Colonic mucosa (tissue), 4 donors: ENCODE measurements at places on chromosomes 1 and 21.

GRCh38 chr21:22711636-22712035, 1713.4 kb downstream of the NCAM2 start:
- no peak for DNase-seq

DNA sequence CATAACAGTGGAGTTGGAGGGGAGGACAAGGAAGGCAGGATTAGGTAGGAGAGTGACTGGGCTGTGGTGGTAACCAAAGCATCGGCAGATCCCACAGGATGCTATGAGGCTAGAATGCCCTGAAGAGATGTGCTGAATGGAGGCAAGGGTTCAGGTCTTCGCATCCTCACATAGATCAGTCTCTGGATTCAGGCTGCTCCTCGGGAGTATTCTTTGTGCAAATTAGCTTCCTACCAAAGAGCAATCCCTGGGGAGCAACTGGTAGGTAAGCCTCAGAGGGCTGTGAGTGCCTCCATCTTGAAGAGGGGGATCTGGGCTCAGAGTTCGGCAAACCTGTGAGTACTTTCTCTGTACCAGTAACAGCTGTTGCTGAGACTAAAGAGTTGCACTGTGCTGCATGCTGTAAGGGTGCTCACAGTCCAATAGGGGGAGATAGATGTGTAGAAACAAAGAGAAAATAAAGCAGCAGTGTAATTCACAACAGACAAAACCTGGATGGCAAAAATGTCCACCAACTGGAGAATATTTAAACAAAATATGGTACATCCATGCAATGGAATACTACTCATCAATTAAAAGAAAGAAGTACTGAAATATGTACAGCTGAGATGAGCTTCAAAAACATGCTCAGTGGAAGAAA, 322.4 kb upstream of the DEPDC1 start:
- no peak for DNase-seq

DNA sequence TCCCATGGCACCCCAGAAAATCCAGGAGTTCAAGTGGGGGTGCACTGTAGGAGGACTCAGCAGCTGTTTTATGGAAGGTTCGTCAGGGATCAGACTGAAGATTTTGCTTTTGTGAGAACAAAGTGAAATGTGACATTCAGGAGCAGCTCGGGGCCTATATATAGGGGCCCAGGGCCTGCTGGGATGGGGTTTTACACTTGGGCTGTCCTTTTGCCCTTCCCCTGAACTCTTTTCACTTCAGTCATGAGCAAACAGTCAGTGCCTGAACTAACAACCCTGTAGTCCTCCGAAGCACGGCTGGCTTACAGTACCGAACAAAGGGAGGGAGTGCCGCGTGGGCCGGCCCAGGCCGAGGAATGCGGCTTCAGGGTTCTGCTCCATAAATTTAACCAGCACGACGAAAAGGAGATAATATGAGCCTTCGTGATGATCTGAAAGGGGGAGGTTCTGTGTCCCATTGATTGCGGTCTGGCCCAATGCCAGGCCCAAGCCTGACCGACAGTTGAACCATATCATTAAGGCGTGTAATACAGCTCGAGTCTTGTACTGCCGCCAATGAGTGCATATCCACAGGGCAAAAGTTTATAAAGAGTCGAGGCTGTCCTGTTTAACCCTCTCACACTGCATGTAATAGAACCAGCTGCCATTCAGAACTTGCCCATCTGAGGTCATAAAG, 139.9 kb downstream of the DHRS3 start:
- DNase-seq = peak; percentile 93

GRCh38 chr1:62180639-62181038, 14.0 kb upstream of the L1TD1 start:
- peak; percentile 63 for DNase-seq

DNA sequence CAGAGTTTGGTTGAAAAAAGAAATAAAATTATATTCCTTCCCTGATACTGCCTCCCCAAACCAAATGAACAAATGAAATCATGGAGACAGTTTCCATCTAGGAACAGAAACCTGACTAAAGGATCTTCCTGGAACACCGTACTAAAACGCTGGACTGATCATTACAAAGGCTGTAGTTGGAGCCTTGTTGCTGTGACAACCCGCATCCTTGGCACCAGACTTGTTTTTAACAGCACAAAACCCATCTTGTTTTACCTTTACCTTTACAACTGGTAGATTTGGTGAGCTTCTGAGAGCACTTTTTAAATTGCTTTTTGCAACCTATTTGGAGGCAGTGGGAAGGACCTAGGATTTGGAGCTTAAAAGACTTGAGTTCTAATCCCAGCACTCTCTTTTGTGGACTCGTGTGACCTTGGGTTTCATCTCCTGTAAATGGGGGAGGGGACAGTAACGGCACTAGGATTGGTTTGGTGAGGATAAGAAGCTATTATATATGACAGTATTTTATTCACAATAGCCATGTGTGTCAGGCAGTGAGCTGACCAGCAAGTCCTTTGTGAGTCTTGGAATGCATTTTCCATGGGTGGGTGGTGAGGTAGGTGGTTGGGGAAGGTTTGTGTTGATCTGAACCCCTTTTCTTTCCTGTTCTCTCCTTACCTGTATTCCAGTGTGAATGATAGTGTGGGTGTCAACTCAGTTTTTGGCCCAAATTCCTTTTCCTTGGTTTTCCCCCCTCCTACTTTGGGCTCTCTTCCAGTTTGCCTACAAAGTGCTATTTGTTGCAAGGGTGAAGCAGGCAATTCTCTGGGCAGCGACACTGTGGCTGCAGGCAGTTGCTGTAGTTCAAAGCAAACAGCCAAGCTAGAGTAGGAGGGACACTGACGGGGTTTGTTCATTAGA, 12.6 kb downstream of the LRRC8D start:
- DNase-seq = no peak

DNA sequence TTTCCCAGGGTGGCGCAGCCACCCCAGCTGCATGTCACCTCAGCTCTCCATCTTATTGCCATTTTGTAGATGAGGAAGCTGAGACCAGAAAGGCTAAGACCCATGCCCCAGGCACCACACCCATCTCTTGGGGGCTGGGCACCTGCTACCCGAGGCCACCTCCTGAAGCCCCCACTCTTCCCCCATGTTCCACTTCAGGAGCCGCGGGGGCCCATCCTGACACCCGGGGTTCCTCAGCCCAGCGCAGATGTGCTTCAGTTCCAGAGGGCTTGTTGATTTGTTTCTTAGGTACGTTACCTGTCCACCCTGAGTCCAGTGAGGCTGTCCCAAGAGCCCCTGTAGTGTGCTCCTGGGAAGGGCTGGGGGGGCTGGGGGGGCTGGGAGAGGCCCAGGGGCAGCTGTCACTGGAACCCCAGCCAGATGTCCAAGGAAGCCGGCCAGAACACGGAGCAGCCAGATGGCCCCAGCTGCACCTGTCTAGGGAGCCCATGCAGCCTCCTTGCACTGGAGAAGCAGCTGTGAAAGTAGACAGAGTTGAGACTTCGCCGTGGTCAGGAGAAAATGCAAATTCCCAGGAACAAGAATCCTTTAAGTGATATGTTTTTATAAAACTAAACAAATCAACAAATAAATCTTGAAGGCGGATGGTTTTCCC, 17.1 kb upstream of the CCDC27 start:
- DNase-seq = no peak

DNA sequence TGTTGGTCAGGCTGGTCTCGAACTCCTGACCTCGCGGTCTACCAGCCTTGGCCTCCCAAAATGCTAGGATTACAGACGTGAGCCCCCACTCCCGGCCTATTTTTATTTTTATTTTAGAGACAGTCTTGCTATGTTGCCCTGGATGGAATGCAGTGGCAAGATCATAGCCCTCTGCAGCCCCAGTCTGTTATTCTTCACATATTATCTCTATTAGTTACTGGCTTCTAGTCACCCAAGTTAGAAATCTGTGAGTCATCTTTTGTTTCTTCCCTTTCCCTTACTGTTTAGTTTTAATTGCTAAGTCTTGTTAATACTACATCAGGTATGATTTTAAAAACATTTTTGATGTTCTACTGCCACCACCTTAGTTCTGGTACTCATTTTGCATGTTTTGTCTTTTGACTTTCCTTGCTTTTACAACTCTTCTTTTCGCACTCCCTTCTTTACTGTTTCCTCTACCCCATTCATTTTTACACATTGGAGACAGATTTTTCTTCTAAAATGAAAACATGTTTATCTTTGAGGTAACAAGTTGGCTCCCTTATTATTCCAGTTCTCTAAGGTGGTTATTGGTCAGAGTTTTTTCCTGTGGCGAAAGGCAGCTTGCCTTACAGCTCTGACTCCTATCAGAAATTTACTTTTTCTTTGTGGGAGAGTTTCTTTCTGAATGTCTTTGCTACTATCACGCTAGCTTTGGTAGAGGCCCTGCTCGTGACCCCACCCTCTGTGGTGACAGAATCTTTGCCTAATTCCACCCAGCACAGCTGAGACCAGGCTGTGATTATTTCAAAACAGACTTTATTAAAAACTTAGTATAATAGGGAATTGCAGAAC, 19.5 kb downstream of the ZMYM4 start:
- DNase-seq = no peak

DNA sequence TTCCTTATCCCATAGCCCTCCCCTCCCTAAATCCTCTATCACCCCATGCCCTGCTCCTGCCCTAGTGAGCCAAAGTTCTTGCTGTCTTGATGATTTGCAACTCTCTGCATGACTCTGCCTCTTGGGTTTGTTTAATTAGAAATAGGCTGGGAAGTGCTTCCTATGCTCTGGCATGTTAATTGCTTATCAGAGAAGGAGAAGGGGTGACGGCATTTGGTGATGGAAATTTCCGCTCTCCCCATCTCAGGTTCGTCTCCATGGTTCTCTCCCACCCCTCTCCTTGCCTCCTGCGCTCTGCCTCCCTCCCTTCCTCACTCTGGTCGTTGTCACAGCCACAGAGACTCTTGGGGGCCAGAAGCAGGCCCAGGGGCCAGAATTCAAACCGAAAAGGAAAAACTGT, 68.9 kb downstream of the LRRN2 start:
- DNase-seq = no peak

DNA sequence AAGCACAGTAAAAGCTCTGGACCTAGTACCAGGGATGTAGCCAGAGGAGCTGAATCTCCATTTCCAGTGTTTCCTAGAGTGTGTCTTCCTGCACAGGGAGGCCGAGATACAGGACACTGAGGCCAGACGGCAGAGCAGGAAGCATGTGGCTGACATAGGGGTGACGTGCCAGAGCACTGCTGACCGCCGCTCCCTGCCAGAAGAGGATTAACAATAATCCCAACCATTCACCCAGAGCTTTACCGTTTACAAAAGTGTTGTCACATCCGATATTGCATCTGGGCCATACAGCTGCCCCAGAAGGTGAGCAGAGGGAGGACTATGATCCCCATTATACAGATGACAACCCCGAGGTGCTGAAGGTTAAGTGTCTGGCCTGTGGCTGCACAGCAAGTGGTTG, 5.8 kb upstream of the CLDN19 start:
- no peak for DNase-seq

- DNase-seq = no peak
These were observed 42.7 kb downstream of the FAAP20 start for GRCh38 chr1:2151911-2152310.

DNA sequence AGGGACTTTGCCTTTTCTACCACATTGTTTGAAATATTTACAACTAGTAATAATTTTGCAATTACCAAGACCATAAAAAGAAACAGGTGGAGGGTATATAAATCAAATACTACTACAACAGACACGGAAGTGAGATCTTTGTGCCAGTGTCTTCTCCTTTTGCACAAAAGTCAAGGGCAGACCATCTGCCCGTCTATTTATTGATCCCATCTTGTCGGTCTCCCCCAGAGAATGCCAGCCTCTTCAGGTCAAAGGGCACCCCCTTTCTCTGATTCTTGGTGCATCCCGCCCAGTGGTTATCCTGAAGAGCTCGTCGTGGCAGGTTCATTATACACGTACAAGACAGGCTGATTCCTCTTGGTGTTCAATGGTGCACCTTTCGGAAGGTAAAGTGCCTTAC, 4.8 kb upstream of the PDE9A start:
- no peak for DNase-seq

DNA sequence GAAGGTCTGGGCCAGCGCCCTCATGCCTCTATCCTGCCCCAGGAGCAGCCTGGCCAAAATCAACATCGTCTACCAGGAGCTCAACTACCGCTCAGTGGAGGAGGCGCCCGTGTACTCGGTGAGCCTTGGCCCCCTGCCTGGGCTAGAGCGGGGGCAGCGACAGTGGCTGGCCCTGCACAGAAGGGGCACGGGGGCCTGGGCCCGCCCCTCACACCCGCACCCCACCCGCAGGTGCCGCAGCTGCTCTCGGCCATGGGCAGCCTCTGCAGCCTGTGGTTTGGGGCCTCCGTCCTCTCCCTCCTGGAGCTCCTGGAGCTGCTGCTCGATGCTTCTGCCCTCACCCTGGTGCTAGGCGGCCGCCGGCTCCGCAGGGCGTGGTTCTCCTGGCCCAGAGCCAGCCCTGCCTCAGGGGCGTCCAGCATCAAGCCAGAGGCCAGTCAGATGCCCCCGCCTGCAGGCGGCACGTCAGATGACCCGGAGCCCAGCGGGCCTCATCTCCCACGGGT, 10.8 kb downstream of the SCNN1D start:
- peak; percentile 58 for DNase-seq

DNA sequence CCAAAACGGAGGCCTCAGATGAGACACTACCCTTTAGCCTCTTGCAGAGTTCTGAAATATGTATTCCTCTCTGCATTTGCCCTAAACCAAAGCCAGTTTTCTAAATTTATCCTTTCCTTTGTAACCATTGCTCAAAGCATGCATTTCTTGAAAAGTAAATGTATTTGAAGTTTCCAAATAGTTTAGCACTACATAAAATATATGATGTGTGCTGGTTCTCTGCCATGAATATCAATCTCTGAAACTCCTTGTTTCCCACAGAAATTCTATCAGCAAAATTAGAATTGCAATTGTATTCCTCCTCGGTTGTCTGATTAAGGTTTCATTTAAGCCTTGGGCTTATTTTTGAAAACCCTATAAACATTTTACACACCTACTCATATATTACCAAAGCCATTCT, 137.1 kb upstream of the SYT6 start:
- no peak for DNase-seq

- DNase-seq = no peak
These were observed 37.2 kb downstream of the KCNK1 start for GRCh38 chr1:233651061-233651460.

DNA sequence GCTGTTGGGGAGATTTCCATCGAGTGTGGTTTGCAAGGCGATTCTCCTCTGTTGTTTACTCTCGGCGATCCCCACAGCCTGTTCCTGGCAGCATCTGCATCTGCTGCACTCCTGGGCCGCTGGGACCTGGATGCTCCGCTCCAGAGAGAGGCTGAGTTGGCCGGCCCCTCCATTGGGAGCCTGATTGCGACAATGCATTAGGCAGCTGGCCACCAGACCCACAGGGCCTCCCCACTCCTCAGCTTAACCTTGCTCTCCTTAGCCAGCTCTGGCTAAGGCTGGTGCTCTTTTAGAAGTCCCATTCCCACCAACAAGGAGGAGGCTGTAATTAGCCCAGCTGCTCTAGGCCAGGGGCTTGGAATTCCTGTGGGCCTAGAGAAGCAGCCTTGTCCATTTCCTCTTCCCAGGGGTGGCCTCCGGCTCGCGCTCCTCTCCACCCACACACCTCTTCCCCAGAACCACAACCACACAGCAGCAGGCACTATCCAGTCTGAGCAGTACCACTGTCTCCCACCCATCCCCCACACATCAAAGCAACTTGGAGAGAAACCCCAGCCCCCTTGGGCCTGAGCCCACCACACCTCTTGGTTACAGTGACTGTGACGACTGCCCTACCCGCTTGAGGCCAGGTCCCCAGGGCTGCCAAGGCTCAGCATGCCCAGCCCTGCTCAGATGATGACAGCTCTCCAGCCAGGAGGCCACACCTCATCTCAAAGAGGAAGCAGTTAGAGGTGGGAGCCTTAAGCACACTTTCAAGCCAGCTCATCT, 193.8 kb upstream of the EDN2 start:
- DNase-seq = no peak

- no peak for DNase-seq
These were observed 3.8 kb downstream of the LAMC1 start for GRCh38 chr1:183027031-183027430.

- DNase-seq = no peak
These were observed 2.6 kb upstream of the TNFRSF9 start for GRCh38 chr1:7943251-7943650.
